MV-4-11 (cell line): ENCODE measurements at places on chromosomes 6 and 20.
A peak's percentile ranks its signal among the peaks of the same experiment; 100 is the strongest.

GRCh38 chr6:169407325-169407724 lies 153.7 kb upstream of the THBS2 start:
- peak; percentile 81 for DNase-seq

DNA sequence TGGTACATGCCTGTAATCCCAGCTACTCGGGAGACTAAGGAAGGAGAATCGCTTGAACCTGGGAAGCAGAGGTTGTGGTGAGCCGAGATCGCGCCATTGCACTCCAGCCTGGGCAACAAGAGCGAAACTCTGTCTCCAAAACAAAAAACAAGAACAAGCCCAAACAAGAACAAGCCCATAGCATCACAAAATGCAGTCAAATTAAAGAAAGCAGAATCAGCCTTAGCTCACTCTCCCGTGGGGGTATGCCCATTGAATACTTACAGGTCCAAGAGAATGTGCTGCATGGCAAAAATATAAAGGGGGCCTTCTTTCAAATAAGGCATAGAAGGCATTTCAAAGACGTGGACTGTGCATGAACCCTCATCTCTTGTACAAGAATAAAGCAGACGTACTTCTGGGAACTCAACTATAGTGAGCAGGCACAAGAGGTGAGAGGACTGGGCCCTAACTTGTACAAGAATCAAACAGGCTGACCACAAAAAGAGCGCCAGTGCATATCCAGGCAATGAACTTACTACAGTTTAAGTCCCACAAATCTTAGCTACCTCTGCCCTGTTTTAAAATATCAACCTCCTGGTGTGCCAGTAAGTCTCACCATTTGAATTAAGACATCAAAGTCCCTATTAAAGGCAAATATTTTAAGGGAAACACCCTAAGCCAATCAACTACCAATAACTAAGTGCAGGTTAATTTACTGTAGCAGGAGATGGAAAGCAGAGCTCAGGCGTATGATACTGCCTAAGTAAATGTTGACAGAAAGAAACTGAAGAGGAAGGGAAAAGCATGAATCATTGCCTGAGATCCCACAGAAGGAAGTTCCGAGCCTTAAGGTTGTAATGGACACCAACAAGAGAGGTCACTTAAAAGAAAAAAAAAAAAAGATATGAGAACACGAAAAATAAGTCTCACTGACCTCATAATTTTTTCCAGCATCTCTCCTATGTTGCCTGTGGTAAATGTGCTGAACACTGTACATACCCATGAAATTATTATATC lies 37.4 kb downstream of the TOMM6 start:
- peak; percentile 70 for DNase-seq

DNA sequence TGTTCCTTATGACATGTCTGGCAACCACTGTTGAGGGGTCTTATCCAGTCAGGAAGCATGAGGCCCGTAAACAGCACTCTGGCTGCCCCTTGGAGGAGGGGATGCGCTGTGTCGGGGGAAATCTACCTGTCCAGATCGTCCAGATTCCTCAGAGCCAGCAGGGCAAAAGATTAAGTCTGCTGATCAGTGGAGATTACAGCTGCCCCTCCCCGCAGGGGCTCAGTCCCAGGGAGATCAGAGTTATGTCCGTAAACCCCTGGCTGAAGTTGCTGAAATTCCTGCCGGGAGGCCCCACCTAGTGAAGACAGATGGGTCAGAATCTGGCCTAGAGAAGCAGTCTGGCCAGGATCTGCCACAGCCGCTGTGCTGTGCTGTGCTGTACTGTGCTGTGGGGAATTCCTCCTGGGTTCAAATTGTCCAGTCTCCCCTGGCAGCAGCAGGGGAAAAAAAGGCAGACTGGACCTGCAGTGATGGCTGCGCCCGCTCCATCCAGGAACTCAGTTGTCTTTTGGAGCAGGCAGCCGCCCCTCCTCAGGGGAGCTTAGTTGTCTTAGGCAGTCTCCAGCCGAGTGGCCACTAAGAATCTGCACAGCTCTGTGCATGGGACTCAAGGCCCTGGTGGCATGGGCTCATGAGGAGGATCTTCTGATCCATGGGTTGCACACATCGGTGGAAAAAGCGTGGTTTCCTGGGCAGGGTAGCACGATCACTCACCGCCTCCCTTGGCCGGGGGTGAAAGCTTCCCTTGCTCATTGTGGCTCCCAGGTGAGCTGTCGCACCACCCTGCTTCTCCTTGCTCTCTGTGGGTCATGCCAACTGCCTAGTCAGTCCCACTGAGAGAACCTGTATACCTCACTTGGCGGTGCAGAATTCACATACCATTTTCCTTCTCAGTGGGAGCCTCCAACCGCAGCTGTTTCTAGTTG lies 1368.8 kb upstream of the ADGRB3 start:
- DNase-seq, result no peak

DNA sequence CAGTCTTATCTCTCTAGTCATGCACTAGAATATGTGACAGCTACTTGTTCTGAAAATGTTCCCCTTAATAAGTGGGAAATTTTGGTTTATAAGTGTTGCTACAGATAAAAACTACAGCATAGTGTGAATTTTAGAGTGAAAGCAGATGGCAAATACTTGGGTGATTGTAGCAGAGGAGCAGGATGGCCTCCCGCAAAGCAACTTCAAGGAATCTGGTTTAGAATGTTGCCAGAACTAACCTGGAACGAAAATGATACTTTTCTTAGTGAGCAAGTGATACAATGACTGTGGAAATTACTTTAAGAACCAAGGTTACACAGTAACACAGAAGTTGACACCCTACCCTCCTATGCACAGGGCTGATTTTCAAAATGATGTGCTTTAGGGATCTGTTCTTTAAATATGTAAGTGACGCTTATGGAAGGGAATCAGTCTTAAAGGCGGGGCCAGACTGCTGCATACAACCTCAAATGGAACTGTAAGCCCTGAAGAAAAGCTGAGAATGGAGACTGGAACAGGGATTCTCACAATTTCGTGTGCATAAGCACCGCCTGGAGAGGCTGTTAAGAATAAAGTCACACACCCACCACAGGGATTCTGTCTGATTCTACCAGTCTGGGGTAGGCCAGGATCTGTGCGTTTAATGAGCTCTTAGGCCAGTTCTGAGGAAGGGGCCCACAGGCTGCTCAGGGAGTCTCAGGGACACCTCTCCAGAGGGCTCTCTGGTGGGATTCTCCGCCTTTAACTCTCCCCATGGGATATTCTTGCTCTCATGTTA lies 97.9 kb downstream of the FYN start:
- no peak for DNase-seq

DNA sequence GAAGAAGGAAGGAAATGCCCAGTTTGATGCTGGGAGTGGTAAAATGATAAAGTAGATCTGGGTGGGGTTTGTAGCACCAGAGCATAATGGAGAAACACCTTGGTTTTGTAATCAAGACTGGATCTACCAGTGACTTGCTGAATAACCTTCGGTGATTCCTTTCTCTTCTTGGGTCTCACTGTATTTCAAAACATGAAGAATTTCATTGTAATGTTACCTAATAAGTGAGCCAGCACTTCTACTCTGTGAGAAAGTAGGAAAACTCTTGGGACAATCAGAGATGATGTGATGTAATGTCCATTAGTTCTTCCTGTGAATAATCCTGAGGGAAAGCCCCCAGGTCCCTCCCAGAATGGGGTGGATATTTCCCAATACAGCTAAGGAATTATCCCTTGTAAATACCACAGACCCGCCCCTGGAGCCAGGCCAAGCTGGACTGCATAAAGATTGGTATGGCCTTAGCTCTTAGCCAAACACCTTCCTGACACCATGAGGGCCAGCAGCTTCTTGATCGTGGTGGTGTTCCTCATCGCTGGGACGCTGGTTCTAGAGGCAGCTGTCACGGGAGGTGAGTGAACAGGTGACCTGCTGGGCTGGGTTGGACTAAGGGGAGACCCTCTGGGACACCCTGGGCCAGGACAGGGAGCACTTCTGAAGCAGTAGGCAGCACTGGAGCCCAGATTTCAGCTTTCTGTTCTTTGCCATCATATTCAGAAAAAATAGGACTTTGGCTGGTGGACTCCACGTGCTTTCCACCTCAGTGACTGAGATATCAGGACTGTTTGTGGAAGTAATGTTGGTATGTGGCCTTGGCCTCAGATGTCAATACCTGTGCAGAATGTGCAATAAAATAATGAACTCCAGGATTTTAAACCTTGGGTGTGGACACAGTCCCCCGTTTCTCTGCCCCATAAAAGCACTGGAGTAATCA lies at the start of gene PI3:
Gene PI3 (plus strand): TSS at position 469 of the 931 bp plus-strand sequence. CDS start 21 bp downstream, at position 490.
- DNase-seq, result no peak

- no peak for DNase-seq
Measured at GRCh38 chr6:37695857-37696219, 1.8 kb downstream of the MDGA1 start.

GRCh38 chr20:44752099-44752931 lies 6.7 kb downstream of the KCNK15 start:
- no peak for DNase-seq

DNA sequence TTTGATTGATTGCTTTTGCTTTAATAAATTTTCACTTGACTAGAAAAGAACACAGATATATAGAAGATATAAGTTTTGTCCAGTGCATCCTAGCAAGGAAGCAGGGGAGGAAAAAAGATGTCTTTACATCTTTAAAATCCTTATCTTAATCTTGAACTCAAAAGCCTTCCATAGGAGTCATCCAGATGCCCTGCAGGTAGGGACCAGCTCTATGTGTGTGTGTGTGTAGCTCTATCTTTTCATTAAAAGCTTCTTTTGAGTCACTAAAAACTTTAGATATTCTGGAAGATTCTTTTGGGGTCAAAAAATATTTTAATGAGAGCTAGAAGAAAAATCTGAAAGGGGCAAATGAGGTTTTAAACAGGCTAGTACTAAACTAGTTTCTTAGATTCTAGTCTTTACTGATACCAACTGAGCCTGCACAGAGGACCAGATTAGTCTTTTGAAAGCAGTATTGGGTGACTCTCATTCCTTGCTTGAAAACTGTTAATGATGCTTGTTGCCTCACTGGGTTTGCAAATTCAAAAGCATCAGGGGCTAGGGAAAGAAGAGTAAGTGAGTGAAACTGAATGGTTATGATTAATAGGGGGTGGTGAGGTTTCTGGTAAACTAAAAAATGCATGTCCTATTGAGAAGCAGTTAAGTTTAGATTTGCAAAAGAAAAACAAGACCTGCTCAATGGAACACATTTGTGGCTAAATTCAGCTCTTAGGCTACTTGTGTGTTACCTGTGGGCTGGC lies 40.6 kb upstream of the JAG1 start:
- no peak for DNase-seq

DNA sequence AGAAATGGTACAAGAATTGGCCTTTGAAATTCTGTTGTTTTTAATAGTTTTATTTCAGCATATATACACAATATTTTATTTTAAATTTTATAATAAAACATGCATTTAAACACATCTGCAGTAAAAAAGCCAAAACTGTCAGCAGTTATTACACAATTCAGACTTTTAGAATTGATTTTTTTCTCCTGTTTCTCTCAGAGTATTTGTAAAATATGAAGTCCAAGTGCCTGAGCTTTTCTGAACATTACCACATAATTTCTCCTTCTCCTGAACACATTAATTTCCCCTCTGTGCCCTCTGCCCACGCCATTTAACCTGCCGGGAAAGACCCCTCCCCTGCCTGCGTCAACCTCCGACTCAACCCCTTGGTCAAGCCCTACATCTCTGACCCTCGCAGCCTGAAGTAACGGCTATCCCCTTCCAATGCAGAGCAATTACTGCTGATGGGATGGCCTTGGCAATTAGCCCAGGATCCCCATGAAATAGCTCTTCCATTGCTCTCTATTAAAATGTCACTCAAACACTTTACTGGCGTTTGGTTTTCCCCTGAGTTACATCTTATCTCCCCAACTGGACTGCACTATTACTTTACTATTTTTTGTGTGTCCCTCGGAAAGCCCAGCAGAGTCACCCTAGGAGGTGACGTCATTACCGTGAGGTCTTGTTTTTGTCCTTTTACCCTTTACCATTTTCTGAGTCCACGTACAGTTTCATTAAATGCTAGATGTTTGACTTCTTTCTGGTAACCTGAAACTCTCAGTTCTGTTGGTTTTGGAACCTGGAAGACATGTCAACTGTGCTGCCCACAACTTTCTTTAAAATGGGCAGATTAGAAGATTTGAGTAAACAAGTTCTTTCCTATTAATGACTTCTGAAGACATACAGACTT lies 146.7 kb upstream of the TAB2 start:
- no peak for DNase-seq

DNA sequence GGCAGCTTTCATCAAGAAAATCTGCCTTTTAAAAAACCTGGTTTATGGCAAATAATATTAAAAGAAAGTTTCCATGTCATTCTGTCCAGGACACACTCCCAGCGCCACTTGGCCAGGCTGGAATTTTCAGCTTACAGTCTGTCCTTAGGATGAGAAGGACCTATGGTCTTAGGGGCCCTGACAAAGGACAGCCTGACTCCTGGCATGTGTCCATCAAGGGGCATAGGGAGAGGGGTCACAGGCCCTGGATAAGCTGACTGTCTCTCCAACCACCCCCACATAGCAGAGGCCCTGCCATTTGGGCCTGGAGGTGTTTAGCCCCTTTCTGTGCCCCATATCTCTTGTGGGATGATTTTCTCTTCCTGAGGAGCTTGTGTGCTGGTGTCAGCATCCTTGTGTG lies 60.6 kb downstream of the ADTRP start:
- DNase-seq, result no peak

- DNase-seq, result no peak
Measured at GRCh38 chr6:17812311-17812710, 105.6 kb upstream of the NUP153 start.

GRCh38 chr6:53058388-53059195 lies 6.6 kb upstream of the FBXO9 start:
- no peak for DNase-seq
